CD14-positive monocyte (primary cell): ENCODE measurements at places on chromosomes 7 and 10. TPM values are rescaled to one million over a fixed set of nuclear protein-coding genes. Genes with fewer than 3 reads are reported as not detected.
A peak's percentile ranks its signal among the peaks of the same experiment; 100 is the strongest.

- DNase-seq, result no peak
Measured at GRCh38 chr10:11045487-11045886, 27.8 kb downstream of the CELF2 start.

DNA sequence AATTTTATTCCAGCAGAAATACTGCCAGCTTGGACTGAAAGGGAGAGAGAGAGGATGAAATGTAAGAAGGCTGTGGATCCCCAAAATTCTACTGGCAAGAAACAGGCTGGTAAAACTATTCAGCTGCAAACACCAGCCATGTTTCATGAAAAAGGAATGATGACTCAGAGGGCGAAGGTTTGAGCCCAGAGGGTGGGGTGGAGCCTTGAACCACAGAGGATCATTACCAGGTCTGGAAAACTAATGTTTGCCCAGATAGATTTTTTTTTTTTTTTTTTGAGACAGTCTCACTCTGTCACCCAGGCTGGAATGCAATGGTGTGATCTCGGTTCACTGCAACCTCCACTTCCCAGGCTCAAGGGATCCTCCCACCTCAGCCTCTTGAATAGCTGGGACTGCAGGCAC lies 41.7 kb upstream of the NRF1 start:
- peak; percentile 3 for DNase-seq

- DNase-seq, result no peak
Measured at GRCh38 chr7:1587738-1588137, 17.9 kb upstream of the PSMG3 start.

- DNase-seq, result no peak
Measured at GRCh38 chr10:28676326-28676967, 874 bp upstream of the BAMBI start.

DNA sequence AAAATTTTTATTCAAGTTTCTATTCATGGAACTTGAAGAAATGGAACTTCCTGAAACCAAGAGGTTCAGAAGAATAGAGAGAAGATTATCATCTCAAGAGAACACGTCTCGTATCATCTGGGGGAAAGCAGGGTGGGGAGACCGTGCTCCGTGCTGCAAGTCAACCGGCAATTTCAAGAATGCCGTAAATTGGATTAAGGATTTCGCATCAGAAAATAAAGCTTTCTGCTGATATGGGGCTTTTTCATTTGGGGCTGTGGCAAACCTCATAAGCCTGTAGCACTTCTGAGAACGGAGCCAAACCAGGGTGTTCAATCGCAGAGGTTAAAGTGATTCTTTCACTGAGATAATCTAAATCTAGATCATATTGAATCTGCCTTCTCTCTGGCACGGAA lies 150.1 kb upstream of the NPS start:
- no peak for DNase-seq

GRCh38 chr7:44977304-44977958 lies 1.4 kb downstream of the MYO1G start:
- DNase-seq, result peak; percentile 97

DNA sequence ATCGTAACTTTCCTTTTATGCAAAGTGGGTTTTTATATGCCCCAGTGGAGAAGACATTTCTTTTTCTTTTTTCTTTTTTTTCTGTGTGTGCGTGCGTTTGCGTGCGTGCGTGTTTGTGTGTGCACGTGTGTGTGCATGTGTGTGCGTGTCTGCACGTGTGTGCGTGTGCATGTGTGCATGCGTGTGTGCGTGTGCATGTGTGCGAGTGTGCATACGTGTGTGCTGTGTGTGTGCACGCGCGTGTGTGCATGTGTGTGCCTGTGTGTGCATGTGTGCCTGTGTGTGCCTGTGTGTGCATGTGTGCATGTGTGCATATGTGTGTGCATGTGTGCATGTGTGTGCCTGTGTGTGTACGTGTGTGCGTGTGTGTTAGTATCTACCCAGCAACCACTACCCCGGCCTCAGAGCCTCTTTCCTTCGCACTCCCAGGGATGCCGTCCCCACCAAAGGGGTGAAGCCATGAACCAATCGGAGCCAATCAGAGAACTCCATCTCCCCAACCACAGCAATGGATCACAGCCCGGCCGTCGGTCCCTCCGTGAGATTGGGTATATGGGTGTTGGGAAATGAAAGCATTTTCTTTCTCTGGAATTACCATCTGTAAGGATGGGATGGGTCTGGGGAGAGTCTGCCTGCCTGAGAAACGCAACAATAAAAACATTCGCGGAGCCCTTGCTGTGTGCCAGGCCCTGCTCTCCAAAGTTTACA lies 92.3 kb downstream of the ELFN1 start:
- DNase-seq, result no peak

DNA sequence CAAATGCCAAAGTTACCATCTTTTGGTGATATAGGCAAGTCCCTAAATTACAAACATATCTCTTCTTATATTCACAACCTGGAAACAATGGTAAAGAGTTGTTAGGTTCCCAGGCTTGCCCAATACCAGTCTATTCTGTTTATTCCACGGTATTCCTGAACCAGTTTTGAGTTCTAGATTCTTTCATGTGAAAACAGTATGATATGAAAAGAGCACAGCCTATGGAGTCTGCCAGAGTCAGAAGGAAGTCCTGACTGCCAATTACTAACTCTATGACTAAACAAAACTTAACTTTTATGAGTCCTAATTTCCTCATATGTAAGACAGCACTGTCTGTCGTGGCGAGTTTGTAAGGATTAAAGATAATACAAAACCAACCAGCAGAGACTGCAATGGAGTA lies 5.6 kb downstream of the ABI1 start:
- peak; percentile 18 for DNase-seq

GRCh38 chr10:131644864-131645658 lies 255.7 kb upstream of the PPP2R2D start:
- DNase-seq, result no peak

DNA sequence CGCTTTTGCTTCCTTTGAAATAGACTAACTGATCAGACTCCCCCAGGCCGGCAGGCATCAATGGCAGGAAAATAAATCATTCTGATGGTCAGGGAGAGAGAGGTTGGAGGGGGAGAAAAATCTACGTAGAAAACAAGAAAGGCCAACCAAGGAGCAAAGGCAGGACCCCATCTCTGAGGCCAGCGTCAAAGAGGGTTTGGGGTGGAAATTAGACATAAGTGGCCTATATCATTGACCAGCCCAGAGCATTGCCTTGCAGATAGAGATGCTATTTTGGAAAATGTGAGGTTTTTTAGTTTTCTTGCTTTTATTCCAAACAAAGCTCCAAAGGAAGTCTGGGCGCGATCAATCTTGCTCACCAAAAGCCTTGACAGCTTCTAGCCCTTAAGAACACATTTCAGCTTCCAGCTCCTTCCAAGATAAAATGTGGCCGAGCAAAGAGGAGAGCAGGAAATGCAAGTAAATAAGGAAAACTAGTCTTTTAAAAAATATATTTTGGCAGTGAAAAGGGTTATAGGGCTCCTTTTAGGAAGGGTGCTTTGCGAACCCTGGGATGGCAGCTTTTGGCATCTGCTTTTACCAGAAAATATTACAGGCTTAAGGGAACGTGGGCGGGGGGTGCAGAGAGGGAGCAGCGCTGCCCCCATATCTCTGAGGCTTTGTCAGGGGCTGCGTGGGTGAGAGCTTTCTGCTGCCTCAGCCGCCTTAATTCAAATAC lies 2.0 kb upstream of the HOXA2 start:
- no peak for DNase-seq

GRCh38 chr7:105871142-105871541 lies 5.3 kb downstream of the ATXN7L1 start:
- no peak for DNase-seq

- DNase-seq, result no peak
Measured at GRCh38 chr7:98166668-98166970, 44.6 kb upstream of the BHLHA15 start.

Gene SPDYE2
- 0.04 TPM in 1 of 2 replicates, not detected in the other for polyA plus RNA-seq

Gene APBB1IP
- polyA plus RNA-seq, result 24.6 TPM

Gene TMEM196
- not detected in 2 replicates for polyA plus RNA-seq

Gene SRRM3
- not detected for polyA plus RNA-seq

Gene POLR2J2
- polyA plus RNA-seq, result 1.8 and 5.5 TPM in 2 replicates

Gene ZNF488
- polyA plus RNA-seq, result not detected in 2 replicates

Gene TMEM270
- polyA plus RNA-seq, result not detected

Gene FRMD4A
- not detected for polyA plus RNA-seq

Gene EDRF1
- polyA plus RNA-seq, result 4.6 TPM

Gene ASZ1
- not detected in 2 replicates for polyA plus RNA-seq
